Stimulated activated CD8-positive, alpha-beta memory T cell treated with anti-CD3 and anti-CD28 coated beads, Interleukin-7, amount 100 ng/mL, for 1 hour (primary cell): ENCODE measurements at places on chromosomes 11 and 22.
A peak's percentile ranks its signal among the peaks of the same experiment; 100 is the strongest.

- DNase-seq: no peak
Measured at GRCh38 chr11:64008914-64009633, 22.8 kb downstream of the OTUB1 start.

- DNase-seq: no peak
Measured at GRCh38 chr11:85114786-85115185, 512.4 kb downstream of the DLG2 start.

GRCh38 chr11:71543866-71544265 is 4.4 kb upstream of the KRTAP5-9 start:
- DNase-seq: no peak

- no peak for DNase-seq
Measured at GRCh38 chr11:71145988-71146824, 106.2 kb downstream of the SHANK2 start.

- no peak for DNase-seq
Measured at GRCh38 chr11:78046486-78046854, 17.2 kb upstream of the THRSP start.

DNA sequence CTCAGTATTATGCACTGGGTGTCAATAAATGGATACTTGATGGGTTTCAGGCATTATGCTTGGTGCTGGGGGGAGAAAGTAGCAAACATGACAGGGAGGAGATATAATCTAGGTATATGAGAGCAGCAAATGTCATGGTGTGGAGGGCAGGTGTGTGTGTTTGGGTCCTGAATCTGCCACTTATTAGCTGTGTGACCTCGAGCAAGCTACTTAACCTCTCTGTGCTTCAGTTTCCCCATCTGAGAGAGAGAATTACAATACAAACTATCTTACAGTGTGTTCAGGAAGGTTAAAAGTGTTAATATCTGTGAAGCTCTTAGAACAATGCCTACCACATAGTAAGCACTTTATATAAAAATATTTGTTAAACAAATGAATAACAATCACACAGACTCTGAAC is 2.8 kb downstream of the SLC22A8 start:
- DNase-seq: no peak

- DNase-seq: no peak
Measured at GRCh38 chr11:78991681-78992080, 417.0 kb upstream of the NARS2 start.

DNA sequence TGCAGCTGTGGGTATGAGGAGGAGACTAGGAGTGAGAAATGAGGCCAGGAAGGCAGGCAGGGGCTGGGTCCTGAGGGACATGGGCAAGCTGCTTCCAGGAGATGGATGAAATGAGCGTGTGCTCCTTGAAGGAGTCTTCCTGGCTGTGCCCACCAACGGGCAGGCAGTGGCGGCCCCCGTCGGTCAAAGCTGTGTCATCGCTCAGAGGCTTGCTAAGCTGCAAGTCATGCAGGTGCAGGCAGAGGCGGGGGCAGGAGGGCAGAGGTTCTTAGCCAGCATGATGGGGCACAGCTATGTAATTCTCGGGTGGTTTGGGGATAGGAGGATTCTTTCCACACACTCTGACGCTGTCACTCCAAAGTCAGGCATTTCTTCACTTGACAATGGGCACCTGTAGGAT is 12.5 kb upstream of the PEX26 start:
- DNase-seq: no peak

GRCh38 chr22:19146215-19146968 is 1.9 kb upstream of the ESS2 start:
- DNase-seq: no peak

- no peak for DNase-seq
Measured at GRCh38 chr11:124074554-124074953, 33.4 kb upstream of the OR10G7 start.

DNA sequence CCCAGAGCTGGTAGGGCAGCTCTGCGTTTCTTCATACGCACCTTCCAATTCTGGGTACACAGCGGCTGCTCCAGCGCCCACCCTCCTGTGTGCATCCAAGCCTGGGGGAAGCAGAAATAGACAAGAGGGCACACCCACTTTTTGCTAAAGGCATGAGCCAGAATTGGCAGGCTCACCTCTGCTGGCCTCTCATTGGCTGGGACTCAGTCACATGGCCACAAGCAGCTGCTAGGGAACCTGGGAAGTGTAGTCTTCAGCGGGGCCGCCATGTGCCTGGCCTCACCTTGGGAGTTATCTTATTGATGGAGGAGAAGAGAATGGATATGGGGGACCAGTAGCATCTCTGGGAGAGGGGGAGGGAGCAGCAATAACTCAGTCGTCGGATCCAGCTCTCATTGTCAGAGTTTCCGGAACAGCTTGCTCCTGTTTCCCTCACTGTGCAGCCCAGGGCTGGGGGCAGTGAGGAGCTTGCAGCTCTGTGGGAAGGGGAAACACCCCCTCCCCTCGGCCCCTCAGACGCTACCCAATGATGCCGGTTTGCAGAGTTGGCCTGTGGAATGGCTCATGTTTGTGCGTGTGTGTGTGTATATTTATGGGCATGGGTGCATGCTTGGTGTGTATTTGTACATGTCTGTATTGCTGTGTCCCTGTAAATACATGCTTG is 11.8 kb upstream of the MIEF1 start:
- DNase-seq: peak; percentile 39

GRCh38 chr11:133887692-133888332 is 42.5 kb upstream of the SPATA19 start:
- no peak for DNase-seq

- DNase-seq: no peak
Measured at GRCh38 chr11:112368381-112368780, 107.7 kb upstream of the PLET1 start.

- no peak for DNase-seq
Measured at GRCh38 chr11:117097389-117098268, 599 bp downstream of the SIK3 start.

- DNase-seq: no peak
Measured at GRCh38 chr11:121607341-121607740, 154.6 kb upstream of the SORL1-AS1 start.

DNA sequence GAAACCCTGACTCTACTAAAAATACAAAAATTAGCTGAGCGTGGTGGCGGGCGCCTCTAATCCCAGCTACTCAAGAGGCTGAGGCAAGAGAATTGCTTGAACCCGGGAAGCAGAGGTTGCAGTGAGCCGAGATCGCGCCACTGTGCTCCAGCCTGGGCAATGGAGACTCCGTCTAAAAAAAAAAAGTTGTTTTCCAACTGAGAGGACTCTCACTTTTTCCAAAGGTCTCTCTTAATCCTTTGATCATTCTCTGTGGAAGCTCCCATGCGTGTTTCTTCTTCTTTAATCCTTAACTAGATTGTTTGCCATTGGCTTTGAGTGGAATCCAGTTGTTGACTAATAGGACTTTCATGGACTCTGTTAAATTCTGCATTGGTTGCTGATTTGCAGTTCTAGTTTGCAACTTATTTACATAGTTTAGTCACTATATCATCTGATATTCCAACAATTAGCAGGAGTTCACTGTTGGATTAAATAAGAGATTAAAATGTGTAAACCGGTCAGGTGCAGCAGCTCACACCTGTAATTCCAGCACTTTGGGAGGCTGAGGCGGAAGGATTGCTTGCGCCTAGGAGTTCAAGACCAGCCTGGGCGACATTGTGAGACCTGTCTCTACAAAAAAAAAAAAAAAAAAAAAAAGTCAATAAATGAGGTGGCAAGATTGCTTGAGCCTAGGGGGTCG is 79.7 kb downstream of the C22orf31 start:
- no peak for DNase-seq

GRCh38 chr11:125156346-125157117 is 8.0 kb upstream of the PKNOX2 start:
- DNase-seq: no peak

- no peak for DNase-seq
Measured at GRCh38 chr11:85301895-85302678, 325.1 kb downstream of the DLG2 start.

DNA sequence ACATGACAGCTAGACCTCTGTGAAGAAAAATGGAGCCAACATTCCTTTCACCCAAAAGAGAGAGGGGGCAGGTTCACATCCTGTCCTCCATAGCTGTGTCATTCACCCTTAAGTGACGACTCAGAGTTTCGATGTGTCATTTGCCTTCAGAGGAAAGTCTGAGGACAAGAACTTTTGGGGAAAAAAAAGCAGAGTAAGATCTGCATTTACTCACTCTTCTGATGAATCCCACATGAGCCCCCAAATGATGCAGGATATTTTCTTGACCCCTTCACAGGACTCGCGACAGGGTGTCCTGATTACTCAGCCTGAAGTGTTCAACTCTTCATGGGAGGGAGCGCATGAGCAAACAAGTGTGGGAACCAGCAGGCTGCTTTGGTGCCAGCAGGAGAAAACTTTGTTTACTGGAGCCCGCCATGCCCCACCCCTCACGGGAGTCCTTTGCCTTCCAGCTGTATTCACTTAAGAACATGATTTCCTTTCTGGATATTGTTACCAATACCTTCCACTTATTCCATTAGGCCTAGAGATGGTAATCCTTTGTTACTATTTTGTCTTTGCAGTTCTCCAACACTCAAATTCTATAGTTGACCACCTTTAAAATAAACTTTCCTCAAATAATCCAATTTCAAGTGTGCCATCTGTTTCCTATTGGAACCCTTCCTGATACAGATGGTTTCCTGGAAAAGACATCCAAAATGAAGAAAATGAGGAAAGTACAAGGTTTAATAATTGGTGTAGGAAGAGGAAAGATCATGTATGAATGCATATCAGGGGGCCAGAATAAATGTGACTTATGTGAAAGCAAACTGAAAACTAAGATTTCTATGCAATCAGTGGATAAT is 729.8 kb downstream of the FAM181B start:
- DNase-seq: no peak

GRCh38 chr11:67455054-67455453 is at the start of gene CABP4:
TSS of gene CABP4 (plus strand) at chr11:67455354. CDS start at chr11:67455424, 70 bp downstream.
- no peak for DNase-seq

DNA sequence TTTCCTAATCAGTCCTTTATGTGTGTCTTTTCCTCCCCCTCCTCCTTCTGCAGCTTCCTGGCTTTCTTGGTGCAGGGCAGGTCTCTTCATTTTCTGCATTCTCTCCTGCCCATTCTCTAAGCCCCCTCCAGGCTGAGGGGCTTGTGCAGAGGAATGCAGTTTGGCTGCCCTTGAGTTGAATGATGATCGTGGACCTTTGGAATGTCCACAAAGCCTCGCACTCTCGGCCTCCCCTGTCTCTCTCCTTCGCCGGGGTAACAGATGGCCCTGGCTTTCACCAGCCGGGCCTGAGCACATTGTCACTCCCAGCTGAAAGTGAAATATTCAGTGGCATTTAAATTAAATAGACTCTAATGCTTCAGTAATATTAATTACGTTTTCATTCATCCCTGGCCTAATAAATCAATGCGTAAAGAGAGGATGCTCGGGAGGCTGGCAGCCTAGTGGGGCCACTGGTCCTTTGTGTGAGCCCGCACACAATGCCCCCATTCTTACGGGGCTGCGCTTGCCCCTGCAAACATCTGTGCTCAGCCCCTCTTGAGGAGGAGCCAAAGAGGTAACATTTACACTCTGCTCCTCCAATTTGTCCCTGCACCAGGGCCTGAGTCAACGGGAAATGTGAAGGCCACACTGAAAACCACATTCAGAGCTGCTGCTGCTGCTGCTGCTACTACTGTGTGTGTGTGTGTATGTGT is 64.9 kb upstream of the PAX6 start:
- no peak for DNase-seq

GRCh38 chr11:99370549-99371216 is 349.9 kb downstream of the CNTN5 start:
- DNase-seq: no peak

GRCh38 chr11:126992804-126993111 is 7.8 kb downstream of the KIRREL3 start:
- no peak for DNase-seq

DNA sequence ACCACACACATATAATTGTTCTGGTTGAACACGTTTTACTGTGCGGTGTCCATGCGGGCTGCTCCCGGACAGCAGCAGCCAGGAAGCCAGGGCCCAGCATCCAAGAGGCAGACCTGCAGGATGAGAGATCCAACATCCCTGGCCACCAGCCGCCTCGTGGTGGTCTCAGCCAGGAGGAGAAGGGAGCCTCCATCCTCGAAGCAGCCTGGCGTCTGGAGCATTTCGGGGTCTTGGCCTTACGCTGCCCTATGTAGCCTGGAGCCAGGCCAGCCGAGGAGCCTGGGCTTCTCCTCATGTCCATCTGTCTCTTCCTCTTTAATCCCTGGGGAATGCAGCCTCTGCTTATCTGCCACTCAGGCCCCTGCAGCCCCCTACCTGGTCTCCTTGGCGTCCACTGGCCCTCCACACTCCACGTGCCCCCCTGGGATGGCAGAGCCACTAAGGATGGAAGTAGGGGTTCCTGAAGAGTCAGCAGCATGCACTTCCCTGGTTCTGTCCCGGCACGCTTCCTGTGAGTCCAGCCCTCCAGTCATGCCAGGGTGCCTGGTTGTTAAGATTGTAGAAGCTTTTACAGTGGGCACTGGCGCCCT is 253.2 kb downstream of the TBC1D22A start:
- DNase-seq: no peak

- DNase-seq: no peak
Measured at GRCh38 chr22:43878831-43879550, 12.8 kb downstream of the PNPLA5 start.

DNA sequence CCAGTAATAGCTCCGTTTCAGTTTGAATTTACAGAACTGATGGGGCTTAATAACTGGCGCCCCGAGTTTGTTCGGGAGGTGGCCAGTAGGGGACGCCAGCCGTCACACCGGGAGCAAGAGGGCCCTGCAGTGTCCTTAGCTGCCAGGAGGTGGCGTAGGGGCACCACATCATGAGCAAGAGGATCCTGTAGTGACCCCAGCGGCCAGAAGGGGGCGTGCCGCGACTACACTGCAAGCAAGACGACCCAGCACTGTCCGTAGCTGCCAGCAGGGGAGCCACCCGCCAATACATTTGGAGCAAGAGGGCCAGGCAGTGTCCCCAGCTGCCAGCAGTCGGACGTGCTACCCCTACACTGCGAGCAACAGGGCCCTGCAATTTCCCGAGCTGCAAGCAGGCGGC is 663.7 kb upstream of the B3GAT1 start:
- no peak for DNase-seq

- no peak for DNase-seq
Measured at GRCh38 chr22:18110194-18110953, at the start of gene TUBA8. TSS of gene TUBA8 (plus strand) at chr22:18110809. CDS start at chr22:18110866, 57 bp downstream.

DNA sequence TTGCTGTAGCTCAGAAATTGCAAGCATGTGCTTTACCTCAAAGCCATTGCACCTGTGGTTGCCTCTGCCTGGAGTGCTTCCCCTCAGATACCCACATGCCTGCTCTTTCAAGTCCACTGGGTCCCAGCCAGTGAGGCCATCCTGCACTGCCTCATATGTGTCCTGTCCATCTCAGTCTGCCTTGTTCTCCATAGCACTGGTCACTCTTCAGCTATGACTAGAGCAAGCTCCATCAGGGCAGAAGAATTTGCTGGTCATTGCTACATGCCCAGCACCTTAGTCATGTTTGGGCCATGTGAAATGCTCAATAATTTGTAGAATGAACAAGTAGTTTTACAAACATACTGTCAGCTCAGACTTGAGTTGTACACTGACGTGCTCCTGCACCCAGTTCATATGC is 64.4 kb upstream of the HORMAD2 start:
- no peak for DNase-seq

DNA sequence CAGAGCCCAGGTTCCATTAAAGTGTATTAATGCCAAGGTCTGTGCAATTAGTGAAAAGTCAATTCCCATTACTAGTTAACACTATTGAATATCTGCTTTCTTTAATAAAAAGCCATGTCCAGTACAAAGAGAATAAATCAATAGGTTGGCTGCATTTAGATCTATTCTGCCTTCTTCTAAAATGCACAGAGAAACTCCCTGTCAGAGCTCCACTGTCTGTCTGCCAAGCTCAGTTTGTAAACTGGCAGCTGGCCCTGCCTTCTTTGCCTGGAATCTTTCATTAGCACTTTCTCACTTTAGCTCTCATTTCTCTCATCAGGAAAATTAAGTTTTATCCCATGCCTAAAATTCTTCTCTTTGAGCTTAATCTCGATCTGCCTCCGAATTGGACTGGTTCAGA is 35.6 kb downstream of the ARL14EP start:
- DNase-seq: no peak
